ENCODE measurements at places on chromosomes 1 and 21.

- DNase-seq = no peak
Observed at GRCh38 chr1:214416417-214416816, 135.0 kb downstream of the PTPN14 start.

- no peak for DNase-seq
Observed at GRCh38 chr1:23452011-23452411, 27.5 kb upstream of the TCEA3 start.

GRCh38 chr21:39263372-39263771 is 50.1 kb downstream of the BRWD1 start:
- DNase-seq = no peak

GRCh38 chr1:33180226-33180910 is 1.5 kb downstream of the TRIM62 start:
- DNase-seq = no peak

DNA sequence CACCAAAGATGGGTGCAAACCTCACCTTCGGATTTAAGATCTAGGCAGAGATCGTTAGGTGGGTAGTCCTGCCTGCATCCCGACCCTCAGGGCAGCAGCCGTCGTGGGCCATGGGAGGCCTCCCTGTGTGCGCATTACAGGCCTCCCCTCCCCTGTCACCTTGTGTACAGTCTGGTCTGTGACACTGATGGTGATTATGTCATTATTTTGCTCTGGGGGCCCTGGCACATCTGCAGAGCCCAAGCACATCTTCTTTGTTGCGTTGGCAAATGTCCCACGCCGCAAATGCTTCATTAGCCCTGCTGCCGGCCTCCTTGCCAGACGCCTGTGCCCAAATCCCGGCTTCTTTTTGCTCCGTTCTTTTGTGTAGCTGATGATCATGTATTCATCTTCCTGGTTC is 31.7 kb downstream of the PROX1 start:
- no peak for DNase-seq

DNA sequence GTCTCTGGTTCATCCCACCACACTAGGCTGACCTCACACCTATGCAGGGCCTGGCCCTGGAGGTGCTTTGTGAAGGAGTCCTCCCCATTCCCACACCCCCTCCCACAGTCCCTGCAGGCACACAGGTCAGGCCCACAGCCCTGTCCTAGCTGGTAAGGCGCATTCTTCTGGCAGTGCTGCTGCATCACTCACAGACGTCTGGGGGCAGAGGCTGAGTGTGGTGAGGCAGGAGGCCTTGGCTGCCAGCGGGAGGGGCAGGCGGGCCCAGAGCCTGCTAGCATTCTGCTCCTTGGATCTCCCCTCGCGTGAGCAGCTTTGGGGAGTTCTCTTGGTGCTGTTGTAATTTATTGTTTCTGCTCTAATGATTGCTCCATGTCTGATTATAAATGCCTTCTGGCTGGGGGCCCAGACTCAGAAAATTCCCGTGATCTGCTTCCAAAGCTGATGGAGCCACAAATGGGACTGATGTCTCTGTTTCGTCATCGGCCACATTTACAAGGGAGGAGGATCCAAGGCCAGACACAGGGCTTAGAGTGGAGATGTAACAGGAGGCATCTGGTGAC is 62.9 kb downstream of the TRABD2B start:
- DNase-seq = no peak

GRCh38 chr1:157774412-157774811 is 2.5 kb downstream of the FCRL2 start:
- no peak for DNase-seq

DNA sequence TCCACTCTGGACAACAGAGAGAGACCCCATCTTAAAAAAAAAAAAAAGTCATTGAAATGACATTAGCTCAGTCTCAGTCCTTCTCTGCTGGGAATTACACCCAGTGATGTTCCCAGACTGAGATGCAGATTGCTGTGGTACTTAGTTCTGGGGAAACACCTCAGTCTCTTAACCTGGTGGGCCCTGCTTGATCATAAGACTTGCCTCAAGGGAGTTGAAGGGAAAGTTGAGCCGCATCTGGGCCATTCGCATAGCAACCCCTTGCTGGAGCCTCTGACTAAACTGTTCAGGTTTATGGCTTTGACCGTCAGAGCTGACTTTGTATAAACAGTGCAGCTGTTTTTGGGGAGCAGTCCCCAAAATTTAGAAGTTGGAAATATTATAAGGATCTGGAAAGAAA is 13.4 kb downstream of the FCRL4 start:
- no peak for DNase-seq

DNA sequence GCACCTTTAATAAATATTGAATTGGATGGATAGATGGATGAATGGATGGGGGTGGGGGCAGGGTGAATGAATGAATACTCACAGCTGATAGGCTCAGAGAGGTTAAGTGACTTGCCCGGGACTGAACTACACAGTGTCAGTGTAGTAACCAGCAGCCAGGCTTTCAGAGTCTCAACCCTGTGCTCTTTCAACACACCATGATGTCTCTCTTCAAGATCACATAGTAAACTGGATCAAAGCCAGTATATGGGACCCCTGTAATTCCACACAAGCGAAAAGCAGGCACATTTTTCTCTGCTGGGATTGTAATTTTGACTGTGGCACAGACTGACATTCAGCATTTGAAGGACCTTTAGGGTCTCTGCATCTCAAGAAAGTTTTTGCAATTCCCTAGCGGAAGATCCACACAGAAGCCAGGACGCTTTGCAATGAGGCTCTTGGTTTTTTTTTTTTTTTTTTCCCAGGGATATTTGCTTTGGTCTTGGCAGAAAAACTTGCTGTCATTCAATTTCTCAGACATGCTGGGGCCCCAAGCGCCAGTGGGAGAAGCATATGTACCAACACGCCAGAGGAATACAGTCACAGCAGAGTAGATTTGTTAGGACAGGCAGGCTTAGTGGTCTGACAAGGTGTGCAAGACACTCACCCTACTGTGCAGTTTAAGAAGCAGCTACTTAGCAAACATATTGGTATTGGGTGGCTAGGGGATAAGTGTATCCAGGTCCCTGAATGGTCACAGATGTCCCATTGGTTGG is 213.1 kb upstream of the CAMK1G start:
- no peak for DNase-seq

GRCh38 chr1:161044535-161044907 is 1.3 kb downstream of the USF1 start:
- no peak for DNase-seq

- no peak for DNase-seq
Observed at GRCh38 chr1:24502709-24503058, at the start of gene RCAN3. Gene RCAN3 (plus strand): TSS chr1:24502836. CDS start chr1:24514373, 11,537 bp downstream.

DNA sequence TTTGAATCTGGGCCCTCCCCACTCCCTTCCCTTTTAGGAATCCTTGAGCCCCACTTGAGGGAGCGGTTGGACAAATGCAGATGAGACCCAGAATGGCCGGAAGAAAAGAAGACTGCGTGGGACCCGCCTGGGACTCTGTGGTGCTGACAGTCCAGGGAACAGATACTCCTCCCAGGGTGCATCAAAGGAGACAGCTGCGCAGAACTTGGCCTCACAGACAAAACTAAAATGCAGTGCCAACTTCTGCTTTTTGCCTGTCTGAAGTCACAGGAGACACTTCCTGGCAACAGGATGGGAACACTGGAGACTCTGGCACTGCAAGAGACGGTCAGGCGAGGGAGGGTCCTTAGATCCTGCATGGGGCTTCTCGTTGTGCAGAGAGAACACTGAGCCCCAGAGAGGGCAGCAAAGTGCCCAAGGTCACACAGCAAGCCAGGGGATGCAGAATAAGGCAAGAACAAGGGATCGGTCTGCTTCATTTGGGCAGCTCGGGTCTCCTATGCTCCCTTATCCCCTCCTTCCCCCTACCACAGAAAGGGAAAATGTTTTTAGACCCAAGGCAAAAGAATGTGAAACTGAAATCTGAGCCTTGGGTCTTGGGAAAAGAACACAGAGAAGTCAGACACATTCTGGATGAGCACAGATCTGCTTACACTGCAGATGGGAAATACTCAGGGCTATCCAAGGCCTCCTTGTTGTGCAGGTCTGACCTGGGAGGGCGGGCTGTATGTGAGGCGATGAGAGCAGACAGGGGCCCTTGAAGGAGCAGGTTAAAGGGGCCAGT is 182.4 kb downstream of the TRABD2B start:
- no peak for DNase-seq

DNA sequence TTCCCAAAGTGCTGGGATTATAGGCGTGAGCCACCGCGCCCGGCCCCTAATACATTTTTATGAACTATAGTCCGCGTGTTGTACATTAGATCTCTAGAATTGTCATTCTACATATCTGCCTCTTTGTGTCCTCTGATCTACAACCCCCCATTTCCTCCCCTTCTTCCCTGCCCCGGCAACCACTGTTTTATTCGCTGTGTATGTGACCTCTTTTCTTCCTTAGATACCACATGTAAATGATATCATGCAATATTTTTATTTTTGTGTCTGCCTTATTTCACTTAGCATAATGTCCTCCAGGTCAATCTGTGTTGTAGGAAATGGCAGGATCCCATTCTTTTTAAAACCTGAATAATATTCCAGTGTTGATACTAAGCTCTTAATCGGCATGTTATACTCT is 99.5 kb upstream of the NRIP1 start:
- no peak for DNase-seq

DNA sequence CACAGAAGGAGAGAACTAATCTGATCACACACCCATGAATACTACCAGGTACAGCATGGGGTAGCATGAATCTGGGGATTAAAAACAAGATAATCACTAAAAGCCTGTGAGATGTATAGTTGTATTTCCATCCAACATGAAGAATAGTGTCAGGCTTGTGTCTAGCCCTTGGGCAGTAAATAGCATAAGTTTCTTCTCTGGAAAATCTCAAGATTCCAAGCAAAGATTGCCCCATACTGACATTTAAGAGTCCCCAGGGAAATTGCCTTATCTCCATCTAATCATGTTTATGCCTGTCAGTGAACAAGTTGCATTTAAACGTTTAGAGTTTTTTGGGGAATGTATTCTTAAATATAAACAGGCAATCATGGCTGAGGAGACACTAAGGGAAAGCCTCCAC is 109.2 kb upstream of the SERTAD4 start:
- DNase-seq = no peak

GRCh38 chr1:235357485-235358373 is 9.5 kb upstream of the TBCE start:
- DNase-seq = no peak

GRCh38 chr1:168287237-168287664 is 6.6 kb downstream of the TBX19 start:
- no peak for DNase-seq

- DNase-seq = no peak
Observed at GRCh38 chr1:17118706-17119075, 560 bp downstream of the PADI2 start.

DNA sequence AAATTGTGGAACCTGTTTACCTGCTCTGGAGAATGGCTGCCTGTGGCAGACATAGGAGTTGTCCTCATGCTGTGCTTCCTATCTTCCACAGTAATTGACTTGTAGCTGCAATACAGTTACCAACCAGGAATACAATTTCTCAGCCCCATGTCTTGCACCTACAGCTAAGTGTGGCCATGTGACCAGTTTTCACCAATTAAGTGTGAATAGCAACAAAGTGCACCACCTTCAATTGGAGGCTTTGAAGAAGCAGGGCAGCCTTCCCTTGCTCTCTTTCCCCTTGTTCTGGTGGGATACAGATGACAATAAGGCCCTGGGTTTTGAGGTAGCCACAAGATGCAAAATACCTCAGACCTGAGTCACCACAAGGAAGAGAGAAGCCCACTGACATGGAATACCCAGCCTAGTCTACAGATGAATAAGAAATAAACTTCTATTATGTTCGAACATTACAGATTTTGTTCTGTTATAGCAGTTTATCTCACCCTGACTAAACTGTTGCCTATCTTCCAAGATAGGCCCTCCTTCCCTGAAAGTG is 70.2 kb upstream of the S1PR1 start:
- DNase-seq = no peak

- no peak for DNase-seq
Observed at GRCh38 chr1:232477728-232478127, 152.2 kb downstream of the SIPA1L2 start.

GRCh38 chr21:39153373-39153772 is 29.9 kb downstream of the PSMG1 start:
- DNase-seq = no peak

- DNase-seq = no peak
Observed at GRCh38 chr1:5375481-5375880, 616.7 kb downstream of the NPHP4 start.

GRCh38 chr1:76961181-76961819 is 94.0 kb downstream of the ST6GALNAC5 start:
- DNase-seq = no peak

DNA sequence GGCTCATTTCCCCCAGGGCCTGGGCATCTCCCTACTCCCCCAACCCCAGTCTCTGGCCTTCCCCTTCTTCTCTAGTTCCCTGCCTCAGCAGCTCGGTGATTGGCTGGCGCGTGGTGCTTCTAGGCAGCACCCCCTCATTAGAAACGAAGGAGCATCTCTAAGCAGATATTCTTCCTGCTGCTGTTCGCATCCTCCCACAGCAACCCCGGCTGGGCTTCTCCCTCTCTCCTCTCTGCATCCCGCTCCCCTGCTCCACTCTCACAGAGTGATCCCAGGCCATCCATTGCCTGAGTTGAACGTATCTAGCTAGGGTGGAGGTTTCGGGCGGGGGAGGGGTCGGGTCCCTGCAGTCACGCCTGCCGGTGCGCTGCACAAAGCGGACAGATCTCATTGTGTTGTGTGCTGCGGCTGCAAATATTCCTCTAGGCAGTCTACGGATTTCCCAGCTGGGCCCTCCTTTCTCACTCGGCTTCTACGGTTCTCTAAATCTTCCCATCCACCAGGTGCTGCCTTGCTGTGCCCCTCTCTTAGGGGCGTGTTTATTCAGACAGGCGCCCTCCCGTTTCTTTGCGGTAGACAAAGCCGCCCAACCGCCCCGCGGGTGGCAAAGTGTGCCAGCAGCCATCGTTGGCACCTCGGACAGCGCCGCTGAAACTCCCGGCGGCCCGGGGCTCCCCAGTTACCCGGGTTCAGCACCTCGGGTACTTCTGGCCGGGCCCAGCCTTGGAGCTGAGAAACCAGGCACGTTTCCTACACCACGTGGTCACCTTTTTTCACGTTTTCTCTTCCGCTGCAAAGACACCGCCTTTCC is 2.2 kb downstream of the CACNA1E start:
- no peak for DNase-seq

DNA sequence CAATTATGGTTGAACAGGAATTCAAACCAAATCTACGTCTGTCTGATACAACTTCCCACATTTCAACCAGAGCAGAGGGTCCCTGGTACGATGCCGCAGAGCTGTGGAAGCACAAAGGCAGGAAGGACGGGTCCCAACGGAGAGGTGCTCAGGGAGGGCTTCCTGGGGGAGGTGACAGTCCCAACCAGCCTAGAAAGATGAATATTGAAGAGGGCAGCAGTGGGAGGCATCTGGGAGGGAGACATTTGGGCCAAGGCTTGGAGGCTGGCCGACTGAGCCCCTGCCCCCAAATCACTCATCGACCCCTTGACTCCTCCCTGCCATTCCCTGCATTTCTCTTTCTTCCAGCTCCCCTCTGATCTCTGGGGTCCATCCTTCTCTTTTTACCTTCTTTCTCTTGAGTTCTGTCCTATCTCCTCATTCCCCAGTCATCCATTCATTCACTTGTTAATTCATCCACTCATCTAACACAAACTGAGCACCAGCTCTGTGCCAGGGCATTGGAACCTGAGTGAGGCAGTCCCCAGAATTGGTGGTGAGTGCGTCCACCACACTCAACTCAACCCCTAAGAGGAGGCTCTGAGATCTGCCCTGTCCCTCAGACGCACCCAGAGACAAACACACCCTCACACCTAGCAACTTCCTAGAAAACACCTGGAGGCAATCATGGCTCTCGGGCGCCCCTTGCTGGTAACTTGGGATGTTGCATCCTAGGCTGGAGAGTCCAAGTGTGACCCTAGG is 13.2 kb upstream of the CELA3B start:
- no peak for DNase-seq

- no peak for DNase-seq
Observed at GRCh38 chr1:207787776-207788175, 35.9 kb downstream of the CD46 start.

- no peak for DNase-seq
Observed at GRCh38 chr1:84996846-84997666, at the start of gene MCOLN2. Gene MCOLN2 (minus strand): TSS chr1:84997113. CDS start chr1:84996872, 241 bp downstream.

Data from cortex of kidney (tissue), 1 donor.